ENCODE measurements at places on chromosomes 5 and 9.

DNA sequence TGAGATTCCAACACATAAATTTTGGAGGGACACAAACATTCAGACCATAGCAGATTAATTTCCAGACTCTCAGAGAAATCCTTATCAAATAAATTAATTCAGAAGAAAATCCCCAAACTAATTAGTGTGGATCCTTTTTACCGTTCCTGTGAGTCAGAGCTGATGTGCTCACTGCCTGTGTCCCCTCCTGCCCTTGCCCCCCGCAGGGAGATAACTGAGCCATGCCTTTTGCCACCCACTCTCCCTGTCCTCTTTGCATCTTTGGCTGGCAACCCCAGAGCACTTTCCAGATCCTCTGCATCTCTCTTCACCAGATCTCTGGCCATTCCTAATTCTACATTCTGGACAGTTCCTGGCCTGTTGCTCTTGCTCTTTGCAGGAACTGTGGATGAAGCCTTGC, 135.4 kb upstream of the MAP1B start:
- DNase-seq, result no peak

DNA sequence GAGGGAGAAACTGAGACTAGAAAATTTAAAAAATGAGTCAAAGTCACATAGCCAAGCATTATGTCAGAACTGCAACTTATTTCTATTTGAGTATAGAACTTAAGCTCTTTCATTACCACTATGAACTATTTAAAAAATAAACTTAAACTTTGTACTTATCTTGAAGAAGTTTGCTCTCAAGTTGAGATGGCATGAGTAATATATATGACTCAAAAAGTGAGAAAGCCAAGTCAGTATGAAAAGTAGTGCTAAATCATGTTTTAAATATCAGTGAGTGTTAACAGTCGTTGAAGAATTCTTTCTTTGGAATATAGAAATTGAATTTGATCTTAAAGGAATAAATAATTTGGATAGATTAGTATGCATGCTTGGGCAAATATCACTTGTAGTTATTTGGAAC, 36.3 kb upstream of the CDH10 start:
- DNase-seq, result no peak

GRCh38 chr5:79547429-79547822, 33.5 kb upstream of the HOMER1 start:
- no peak for DNase-seq

- peak; percentile 16 for DNase-seq
These were observed 247.6 kb upstream of the ACO1 start for GRCh38 chr9:32136700-32137339.

- DNase-seq, result no peak
These were observed 475.7 kb downstream of the CCDC171 start for GRCh38 chr9:16028548-16028947.

DNA sequence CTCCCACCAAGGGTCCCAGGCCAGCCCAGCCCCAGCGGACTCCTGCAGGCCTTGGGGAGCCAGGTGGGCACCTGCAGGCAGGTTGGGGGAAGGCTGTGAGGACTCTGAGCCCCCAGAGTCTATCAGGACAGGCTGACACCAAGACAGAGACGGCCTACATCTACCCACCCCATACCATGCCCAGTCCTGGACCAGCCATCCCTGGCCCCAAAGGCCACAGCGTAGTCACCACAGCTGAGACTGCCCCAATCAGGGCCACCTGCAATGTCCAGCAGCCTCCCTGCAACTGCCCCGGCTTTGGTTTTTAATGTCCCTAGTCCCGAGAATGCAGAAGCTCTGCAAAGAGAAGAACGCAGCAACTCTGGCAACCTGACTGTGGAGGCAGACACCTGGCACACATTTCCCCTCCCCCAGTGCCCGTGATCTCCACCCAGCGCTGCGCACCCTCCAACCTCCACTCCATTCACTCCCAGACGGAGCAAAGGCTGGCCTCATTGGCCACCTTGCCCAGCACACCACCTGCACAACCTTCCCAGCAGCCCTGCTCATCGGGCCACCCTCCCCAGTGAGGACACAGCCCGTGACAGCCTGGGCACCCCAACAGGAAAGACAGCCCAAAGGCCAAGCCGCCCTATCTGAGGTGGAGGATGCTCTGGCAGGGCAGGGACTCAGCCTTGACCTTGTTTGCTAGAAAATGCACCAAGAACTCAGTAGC, 14.9 kb downstream of the ADAMTS2 start:
- DNase-seq, result no peak

DNA sequence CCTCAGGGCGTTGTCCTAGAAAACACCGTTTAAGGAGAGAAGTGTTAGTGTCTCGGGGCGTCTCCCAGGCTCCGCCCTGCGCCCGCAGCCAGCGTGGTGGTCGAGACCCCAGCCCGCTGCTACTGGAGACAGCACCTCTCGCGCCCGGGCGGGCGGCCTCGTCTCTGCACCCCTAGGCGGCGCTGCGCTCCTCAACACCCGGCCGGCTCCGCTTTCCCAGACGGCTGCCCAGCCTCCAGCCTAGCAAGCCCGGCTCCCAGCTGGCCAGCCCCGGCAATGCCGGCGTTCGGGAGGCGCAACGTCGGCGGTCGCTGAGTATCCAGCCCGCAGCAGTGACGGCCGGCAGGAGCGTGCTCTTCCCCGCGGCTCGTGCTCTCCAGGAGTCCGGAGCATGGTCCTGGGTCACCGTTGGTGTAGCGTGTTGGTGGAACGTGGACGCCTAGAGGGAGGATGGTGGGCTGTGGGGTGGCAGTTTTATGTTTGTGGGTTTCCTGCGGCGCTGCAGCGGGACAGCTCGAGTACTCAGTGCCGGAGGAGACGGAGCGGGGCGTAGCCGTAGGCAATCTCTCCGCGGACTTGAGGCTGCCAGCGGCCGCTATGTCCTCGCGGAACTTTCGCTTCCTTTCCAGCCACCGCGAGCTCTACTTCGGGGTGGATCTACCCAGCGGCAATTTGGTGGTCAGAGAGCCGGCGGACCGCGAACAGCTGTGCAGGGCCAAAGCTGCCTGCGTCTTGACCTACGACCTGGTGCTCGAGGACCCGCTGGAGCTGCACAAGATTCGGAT, 536 bp downstream of the PCDHAC1 start:
- DNase-seq, result peak; percentile 84

GRCh38 chr9:79812507-79813257, 240.9 kb downstream of the TLE4 start:
- DNase-seq, result no peak

DNA sequence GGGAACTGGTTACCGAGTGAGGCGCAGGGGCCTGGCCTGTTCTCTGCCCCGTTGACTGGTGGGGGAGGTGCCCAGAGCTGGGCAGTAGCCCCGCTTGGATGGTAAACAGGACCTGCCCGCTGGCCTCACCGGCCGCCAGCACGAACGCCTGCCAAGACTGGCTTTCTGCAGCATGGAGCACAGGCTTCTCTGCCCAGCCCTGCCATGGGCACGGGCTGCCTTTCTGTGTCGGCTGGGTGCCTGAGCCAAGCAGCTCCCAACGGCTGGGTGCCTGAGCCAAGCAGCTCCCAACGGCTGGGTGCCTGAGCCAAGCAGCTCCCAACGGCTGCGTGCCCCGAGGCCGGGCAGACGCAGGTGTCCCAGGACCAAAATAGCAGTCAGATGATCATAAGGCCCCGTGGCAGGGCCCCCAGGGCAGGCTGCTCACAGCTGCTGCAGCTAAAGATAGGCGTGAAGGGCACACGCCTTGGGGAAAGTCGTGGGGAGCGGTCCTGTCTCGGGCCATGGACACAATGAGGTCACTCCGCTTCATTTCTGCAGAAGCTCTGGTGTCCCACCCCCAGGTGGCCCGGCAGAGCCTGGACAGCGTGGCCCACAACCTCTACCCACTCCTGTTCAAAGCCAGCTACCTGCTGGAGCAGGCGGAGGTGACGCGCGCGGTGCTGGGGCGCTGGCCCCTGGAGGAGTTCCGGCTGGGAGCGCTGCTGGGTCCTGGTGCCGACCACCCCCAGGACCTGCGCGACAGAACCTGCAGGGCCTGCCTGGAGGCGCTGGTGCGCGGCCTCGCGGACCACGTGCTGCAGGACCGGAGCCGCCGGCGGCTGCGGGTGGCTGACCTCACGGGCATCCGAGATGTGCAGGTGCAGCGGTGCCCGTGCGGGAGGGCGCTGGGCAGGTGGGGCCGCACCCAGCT, at the start of gene LRRC14B:
Gene LRRC14B, plus strand, starts transcription at position 460 of the 913 bp plus-strand sequence. Its CDS starts 44 bp downstream, at position 504.
- no peak for DNase-seq

- DNase-seq, result no peak
These were observed 53.1 kb upstream of the ANKRD55 start for GRCh38 chr5:56286015-56286884.

GRCh38 chr9:92761686-92762085, 2.9 kb downstream of the BICD2 start:
- no peak for DNase-seq

DNA sequence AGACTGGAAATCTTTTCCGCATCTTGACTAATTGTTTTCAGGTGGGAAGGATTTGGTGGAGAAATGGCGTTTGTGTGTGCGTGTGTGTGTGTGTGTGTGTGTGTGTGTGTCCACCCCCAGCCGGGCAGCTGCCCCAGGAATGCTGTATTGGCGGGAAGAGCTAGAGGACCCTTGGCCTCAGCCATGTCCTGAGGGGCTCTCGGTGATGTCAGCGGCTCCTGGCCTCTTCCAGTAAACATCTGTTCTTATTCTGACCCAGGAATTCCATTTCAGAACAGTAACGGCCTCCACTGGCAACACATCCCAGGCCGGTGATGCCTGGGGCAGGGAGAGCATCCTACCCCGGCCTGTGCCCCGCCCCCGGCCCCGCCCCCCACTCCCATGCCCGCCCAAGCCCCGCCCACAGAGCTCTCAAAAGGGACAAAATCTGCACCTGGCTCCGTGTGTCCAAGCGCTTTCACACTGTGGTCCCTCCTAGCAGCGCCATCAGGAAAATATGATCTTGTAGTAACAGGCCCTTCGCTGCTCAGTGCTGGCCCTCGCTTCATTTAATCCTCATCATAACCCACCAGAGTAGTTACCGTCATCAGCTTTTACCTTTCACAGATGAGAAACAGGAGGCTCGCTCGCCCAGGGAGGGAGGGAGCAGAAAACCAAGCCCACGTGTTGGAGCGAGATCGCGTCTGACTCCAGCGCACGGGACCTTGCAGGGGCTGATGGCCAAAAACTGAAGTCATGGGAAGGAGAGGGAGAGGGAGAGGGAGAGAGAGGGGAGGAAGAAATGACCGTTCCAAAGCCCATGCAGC, 18.9 kb downstream of the ADAMTS2 start:
- no peak for DNase-seq

DNA sequence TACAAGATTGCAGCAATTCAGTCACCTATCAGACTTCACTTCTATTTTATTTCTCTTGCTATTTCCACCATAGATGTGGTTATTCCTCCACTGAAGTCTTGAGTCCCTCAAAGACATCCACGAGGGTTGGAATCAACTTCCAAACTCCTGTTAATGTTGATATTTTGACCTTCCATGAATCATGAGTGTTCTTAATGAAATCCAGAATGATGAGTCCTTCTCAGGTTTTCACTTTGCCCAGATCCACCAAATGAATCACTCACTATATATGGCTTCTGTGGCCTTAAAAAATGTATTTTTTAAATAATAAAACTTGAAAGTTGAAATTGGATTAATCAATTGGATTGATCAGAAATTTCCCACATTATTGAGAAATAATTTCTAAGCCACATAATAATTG, 1821.0 kb downstream of the EFNA5 start:
- DNase-seq, result no peak

DNA sequence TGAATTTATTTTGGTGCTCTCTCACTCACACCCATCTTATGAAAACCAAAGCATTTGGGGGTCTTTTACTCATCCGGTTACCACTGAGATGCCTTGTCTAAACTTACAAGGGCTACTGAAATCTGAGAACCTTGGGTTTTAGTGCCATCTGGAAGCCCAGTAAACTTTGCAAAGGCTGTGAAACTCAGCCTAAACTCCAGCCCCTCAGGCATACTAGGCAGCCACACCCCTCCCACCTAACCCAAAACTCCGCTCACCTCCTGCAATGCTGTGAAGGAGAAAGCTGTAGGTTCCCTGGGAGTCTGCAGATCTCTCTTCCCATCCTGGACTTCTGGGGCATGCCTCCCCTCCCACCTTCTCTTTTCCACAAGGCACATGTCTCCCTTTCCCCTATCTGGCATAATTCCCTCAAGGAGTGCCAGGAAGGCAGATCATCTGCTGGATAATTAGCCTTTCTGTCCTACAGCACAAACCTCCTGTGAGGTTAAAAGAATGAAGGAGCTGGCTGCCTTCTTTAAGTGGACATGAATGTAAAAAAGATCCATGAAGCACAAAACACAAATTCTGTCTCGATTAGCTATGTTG, 71.5 kb upstream of the ANXA1 start:
- DNase-seq, result no peak

All from A549 (cell line).